ENCODE measurements at places on chromosomes 11 and 22. TPM values are rescaled to one million over a fixed set of nuclear protein-coding genes. Genes with fewer than 3 reads are reported as not detected.

TRPM5 gene
- 0.07 TPM for total RNA-seq

- DNase-seq = no peak
Measured at GRCh38 chr22:45865561-45866125, 111.3 kb downstream of the WNT7B start.

- DNase-seq = no peak
Measured at GRCh38 chr11:2294926-2295290, 6.8 kb downstream of the C11orf21 start.

GRCh38 chr11:16896729-16897469 is 117.3 kb downstream of the PLEKHA7 start:
- DNase-seq = no peak

DNA sequence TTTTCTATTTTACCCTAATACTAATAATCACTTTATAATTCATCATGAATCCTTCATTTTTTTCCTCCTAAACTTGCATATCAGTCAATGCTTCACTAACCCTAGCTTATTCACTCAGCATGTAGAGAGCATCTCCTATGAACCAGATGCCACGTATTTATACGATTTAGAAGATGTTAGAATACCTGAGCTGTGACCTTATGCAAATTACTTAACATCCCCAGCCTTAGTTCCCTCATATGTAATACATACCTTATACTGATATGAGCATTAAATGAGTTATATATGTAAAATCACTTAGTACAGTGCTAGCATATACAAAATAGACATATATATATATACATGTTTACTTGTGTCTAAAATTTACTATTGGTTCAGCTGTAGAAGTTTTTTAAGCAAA is 9.0 kb downstream of the FAM76B start:
- no peak for DNase-seq

DNA sequence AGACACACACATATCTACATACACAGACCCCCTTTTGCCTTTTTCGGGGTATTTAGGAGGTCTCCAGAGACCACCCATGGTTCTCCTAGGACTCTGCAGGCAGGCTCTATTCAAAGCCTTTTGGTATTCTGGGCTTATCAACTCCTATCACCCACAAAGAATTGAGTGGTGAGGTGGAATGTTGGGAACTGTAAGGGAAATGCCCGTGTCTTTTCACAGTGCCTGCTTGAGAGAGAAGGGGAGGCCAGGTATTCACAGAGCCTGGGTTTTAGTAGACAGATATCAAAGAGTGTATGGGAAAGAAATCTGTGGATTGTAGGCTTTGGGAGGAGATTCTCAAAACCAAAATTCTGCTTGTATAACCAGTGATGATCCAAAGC is 44.0 kb upstream of the CSNK2A3 start:
- no peak for DNase-seq

DNA sequence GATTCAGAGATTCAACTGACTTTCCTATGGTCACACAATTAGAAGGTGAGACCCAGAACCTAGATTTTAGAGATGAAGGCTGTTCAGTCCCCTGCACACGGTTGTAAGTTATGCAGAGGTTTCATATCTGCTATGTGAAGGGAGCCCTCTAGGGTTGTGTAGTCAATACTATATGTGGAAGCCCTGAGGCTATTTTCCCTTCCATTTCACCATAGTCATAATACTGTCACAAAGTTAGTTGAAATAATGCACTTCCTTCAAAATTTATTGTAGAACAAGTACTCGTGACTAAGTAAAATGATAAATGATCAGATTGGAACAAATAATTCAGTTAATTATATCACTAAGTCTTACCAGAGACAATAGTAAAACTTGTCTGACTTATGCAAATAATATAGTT is 48.8 kb downstream of the ENDOD1 start:
- DNase-seq = no peak

- DNase-seq = no peak
Measured at GRCh38 chr11:70713988-70714665, 315.8 kb downstream of the CTTN start.

DNA sequence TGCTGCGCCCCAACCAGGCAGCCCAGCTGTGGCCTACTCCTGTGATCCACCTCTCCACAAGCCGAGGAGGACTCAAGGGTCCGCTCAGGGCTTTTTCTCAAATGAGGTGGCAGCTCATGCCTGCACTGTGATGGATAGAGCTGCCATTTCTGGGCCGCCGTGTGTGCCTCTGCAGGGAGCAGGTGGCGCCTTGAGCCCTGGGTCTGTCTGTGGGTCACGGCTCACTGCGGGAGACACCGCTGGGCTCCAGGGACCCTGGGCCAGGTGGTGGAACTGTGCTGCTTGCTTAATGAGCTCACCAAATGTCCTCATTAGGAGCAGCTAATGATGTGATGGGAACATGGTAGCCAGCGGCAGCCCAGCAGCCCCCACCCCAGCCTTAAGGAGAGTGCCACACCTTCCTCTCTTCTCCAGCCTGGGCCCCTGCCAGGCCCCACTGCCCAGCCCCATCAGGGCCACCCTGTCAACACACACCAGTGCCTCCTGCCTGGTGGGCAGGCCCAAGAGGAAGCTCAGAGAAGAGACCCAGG is 50.8 kb downstream of the DHCR7 start:
- no peak for DNase-seq

All from HCT116 (cell line).